ENCODE measurements at places on chromosomes 12 and 14.

GRCh38 chr12:21551841-21552465 is 25.9 kb downstream of the SPX start:
- DNase-seq, result no peak

DNA sequence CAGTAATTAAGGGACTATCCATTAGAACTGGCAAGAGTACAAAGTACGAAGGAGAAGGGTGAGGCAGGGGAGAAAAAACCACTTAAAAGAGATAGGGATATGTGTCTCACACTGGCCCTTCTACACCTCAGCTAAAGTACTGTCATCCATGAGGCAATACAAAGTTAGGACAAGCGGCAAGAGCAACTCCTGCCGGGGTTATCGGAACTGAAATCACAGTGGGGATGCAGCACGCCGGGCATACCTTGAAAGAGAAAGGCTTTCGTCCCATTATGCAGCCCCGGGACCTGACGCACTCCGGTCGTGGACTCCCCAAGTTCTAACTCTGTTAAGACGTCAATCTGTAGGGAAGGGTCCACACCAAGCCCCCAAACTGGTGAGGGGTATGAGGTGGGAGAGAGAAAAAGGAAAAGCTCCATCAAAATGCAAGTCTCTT is 1.1 kb downstream of the NELL2 start:
- DNase-seq, result no peak

- DNase-seq, result no peak
Measured at GRCh38 chr12:87618199-87618598, 411.0 kb downstream of the C12orf50 start.

DNA sequence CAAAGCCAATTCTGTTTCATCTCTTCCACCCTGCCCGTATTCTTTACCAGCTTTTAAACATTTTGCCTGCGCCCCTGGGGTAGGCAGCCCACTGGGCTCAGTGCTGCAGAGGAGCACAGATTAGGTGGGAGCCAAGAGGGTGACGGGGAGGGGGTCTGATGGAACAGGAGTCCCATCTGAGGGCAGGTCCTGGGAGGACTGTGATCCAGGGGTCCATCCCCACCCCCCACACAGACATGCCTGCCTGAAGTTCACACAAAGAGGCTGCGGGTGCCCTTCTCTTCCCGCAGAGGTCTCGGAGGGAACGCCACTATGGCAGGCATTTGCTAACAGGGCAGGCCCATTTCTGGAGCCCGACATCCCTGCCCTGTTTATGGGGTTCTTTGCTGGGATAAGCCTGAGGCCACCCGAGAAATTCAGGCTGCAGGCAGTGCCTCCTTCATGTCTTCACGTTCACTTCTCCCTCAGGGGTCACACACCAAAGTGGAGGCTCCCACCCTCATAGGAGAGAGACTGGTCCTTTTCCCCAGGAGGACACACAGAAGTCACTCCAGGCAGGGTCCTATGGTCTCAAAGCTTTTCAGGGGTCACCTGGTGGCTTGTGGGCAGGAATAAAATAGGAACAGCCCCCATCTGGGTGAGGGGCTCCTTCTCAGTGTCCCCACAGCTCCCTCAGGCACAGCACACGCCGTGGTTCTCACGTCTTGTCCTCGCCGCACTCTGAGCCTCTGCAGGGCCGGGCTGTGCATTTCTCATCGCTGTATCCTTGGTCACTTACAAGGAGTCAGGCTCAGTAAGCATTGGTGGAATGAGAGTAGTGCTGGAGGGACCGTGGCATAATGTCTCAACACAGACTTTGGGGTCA is 12.9 kb downstream of the VASH1 start:
- no peak for DNase-seq

- DNase-seq, result no peak
Measured at GRCh38 chr12:52175371-52176350, 16.2 kb downstream of the KRT80 start.

DNA sequence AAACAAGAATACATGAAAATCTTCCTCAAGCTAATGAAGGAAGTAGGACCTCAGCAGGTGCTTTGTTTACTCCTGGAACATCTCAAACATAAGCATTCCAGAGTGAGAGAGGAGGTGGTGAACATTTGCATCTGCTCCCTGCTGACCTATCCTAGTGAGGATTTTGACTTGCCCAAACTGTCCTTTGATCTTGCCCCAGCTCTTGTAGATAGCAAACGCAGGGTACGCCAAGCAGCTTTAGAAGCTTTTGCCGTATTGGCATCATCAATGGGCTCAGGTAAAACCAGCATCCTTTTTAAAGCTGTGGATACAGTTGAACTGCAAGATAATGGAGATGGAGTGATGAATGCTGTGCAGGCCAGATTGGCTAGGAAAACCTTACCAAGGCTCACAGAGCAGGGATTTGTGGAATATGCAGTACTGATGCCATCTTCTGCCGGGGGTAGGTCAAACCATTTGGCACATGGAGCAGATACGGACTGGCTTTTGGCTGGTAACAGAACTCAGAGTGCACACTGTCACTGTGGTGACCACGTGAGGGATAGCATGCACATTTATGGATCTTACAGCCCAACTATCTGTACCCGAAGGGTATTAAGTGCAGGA is 1.9 kb downstream of the TOGARAM1 start:
- DNase-seq, result no peak

GRCh38 chr12:103930787-103931735 is 851 bp downstream of the HSP90B1 start:
- DNase-seq, result peak; percentile 6

DNA sequence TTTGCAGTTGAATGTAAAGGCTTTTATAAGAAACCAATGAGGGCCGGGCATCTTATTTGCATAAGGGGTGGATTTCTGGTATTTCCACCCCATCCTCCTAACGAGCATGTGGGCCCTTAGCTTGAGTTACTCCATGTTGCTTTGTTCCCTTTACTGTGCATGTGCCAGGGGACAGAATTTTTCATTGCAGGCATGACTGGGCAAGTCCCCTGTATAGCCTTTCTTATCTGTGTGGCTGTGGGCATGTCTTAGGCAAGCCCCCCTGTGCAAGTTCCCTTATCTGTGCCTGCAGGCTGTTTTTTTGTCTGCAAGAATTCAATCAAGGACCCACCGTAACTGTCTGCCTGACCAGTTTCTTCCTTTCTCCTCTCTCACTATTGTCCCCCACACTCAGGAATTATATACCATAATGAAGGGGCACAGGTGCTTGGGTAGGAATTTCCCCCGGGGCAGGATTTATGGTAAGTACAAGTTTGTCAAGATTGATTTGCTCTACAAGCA is 152.2 kb upstream of the CNOT2 start:
- no peak for DNase-seq

GRCh38 chr14:98169170-98169587 is 1102.8 kb downstream of the BCL11B start:
- no peak for DNase-seq

DNA sequence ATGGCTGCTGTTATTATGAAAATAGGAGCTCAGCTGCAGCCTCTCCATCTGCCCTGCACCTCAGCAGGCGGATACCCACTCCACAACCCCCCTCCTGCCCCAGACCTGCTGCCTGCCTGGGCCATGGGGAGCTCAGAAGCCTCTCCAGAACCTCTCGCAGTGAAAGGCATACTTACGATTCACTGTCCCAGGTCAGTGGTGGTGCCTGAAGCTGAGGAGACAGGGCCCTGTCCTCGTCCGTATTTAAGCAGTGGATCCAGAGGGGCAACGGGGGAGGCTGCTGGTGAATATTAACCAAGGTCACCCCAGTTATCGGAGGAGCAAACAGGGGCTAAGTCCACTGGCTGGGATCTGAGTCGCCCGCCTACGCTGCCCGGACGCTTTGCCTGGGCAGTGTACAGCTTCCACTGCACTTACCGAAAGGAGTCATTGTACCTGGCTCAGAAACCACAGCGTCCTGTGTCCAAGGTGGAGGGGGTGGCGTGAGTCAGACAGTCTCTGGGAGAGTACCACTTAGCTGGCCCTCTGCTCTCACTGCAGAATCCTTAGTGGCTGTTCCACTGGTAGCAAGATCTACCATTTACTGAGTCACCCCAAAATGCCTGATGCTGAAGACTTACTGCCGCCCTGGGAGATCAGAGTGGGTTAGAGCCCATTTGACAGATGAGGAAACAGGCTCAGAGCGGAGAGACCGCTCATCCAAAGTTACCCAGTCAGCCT is at the start of gene SERPINA1:
Gene SERPINA1, minus strand, starts transcription at position 219 of the 720 bp plus-strand sequence. CDS start 5,365 bp downstream, outside the sequence.
- no peak for DNase-seq

- DNase-seq, result peak; percentile 29
Measured at GRCh38 chr14:96502621-96503305, 581 bp downstream of the PAPOLA start.

GRCh38 chr12:10392394-10392930 is 2.6 kb upstream of the KLRK1 start:
- DNase-seq, result no peak

- DNase-seq, result no peak
Measured at GRCh38 chr14:45810152-45810872, 557.3 kb upstream of the MIS18BP1 start.

DNA sequence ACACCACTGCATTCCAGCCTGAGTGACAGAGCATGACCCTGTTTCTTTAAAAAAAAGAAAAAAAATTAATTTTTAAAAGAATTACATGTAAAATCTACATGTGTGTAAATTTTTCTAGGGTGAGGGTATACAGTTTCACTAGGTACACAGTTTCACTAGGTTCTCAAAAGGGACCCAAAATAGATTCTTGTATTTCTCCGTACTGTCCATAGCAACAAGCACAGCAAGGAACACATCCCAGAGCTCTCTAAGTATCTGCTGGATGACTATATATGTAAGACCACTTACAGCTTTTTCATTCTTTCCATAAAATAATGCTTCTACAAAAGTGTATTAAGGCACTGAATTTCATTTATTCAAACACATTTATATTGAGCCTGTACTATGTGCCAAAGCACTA is 55.1 kb downstream of the ATXN2 start:
- DNase-seq, result no peak

DNA sequence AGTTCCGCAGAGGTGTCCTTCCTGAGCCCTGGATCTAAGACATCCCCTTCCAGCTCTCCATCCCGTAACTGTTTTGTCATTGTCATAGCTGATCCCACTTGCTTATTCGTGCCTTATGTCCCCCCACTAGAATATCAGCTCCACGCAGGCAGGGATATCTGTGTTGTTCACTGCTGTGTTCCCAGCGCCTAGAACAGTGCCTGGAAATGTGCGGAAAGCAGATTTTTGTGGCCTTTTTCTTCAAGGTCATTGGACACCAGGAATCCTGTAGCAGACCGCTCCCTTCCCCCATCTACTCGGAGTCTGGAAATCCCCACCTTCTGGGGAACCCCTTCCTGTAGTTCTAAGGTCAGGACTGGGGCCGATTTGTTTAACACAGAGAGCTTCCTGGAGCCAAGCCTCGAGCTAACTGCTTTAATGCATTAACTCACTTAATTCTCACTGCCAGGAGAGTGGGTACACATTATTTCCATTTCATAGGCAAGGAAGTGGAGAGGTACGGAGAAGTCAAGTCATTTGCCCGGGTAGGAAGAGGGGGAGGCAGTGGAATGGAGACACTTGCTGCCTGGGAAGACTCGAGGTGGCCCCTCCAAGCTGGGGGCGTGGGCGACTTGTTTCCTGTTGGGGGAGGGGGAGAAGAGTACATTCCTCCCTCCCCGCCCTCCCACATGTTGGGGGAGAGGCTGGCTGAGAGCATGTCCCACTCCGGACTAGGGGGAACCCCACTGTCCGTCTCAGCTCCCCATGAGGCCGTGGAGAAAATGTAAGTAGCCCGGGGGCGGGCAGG is 1.2 kb upstream of the SH2B3 start:
- DNase-seq, result no peak

GRCh38 chr12:1662761-1663439 is 28.0 kb upstream of the ADIPOR2 start:
- peak; percentile 59 for DNase-seq

DNA sequence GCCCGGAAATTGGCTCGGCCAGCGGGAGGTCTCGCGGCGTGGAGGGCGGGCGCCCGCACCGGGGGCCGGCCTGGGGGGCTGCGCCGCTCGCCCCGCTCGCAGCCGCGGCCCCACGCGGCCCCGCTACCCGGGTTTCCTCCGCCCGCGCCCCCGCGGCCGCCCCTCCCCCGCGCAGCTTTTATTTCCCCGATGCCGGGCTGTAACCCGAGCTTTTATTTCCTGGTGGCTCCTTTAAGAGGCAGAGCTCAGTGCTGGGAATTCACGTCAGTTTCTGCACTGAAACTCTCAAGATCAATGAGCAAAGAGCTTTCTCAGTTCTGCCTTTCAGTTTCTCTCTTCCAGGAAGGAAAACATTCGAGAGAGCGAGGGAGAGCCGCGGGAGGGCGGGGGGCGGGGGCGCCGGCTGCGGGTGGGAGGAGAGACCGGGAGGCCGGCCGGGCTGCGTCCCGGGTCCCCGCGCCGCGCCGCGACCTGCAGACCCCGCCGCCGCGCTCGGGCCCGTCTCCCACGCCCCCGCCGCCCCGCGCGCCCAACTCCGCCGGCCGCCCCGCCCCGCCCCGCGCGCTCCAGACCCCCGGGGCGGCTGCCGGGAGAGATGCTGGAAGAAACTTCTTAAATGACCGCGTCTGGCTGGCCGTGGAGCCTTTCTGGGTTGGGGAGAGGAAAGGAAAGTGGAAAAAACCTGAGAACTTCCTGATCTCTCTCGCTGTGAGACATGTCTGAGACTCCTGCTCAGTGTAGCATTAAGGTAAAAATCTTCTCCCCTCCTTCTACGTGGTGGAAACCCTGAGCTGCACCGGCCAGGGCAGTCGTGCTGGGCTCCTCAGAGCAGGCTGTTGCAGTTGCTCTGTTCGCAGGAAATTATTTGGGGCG is at the start of gene ETV6:
Gene ETV6, plus strand, starts transcription at position 262 of the 873 bp plus-strand sequence. Its CDS starts 454 bp downstream, at position 716.
- DNase-seq, result peak; percentile 62

DNA sequence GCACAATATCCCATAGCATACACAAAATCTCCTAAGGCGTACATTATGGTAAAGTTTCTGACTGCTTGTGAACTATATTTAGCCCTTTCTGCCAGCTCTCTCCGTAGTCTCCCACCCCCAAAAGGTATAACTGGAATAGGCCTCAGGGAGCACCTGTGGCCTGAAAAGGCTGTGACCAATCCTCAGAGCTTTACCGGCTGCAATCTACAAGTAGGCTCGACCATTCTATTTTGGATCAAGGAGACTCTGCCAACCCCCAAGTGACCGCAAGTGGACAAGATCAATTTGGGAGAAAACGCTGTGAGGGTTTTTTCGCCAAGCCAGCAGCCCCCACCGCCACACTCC is 1.2 kb downstream of the PPTC7 start:
- no peak for DNase-seq

GRCh38 chr12:106747973-106748436 is 26.5 kb upstream of the RIC8B start:
- DNase-seq, result no peak

GRCh38 chr14:102586420-102587104 is 5.9 kb upstream of the RCOR1 start:
- no peak for DNase-seq

- no peak for DNase-seq
Measured at GRCh38 chr12:42129595-42130204, 15.0 kb downstream of the GXYLT1 start.

GRCh38 chr12:1668833-1669543 is 21.9 kb upstream of the ADIPOR2 start:
- DNase-seq, result no peak

DNA sequence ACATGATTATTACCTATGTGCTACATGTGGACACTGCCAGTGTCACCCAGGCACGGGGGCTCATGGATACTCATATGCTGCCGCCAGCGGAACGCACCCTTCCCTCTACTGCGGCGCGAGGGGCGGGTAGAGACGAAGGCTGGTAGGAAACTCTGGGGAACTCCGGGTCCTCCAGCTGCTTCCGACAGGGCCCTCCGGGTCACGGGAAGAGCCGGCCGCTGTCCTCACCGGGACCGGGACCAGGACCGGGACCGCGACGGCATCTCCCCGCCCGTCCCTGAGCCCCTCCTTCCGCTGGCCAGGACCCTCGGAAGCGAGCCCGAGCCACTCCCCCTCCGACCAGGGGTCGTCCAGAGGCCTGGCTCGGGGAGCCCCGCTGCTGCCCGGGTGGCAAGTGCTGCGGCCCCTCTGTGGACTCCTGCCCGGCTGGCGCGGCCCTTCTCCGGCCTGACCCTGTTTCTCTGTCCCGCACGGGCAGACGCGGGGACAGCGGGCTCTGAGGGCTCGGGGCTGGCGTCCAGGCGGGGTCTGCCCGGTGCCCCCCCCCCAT is 209.6 kb downstream of the ADGRD1 start:
- no peak for DNase-seq
